Left lung (tissue), 14 donors: ENCODE measurements at places on chromosomes 2 and 18. TPM values are rescaled to one million over a fixed set of nuclear protein-coding genes. Genes with fewer than 3 reads are reported as not detected.

Gene BOK
- 34.9 TPM for total RNA-seq

DNA sequence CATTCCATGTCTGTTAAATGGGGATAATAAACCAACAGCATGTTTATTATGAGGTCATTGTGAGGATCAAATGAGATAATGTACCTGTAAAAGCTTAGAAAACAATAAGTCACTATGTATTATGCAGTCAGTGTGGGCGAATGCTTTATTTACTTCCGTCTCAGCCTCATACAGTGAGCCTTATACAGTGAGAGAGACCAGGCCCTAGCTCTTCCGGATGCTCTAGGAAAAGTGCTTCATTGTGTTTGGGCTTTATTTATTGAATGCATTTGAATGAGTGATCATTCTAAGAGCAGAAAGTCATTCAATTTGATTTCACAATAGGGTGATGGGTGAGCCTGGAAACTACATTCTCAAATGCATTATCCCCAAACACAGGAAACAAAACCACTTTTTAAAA lies 603.9 kb upstream of the FANCL start:
- no peak for DNase-seq
- H3K4me1 ChIP-seq, result no peaks in the 10 kb centered on the region
- H3K27me3 ChIP-seq, result no peaks in the 10 kb centered on the region
- H3K36me3 ChIP-seq, result no peaks in the 10 kb centered on the region

DNA sequence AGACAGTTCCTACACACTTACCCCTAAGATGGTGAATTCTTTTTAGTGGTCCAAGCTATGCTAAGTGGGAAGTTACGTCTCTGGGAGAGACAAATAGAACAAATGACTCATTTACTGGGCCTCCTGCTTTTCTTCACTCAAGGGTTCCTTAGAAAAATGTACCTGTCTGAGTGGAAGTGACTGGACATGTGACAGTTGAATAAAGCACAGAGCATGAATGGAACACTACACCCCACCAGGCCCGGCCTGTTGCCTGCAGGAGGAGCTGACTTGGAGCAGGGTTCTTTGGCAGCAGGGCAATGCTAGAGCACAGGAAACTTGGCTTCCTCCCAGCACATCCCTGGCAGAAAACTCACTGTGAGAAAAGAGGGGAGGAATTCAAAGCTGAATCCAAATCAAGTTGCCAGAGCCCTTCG lies 451.0 kb upstream of the SETBP1 start:
- H3K27ac ChIP-seq, result no peak overlapping the region
- no peaks in the 10 kb centered on the region for H3K27me3 ChIP-seq
- no peaks in the 10 kb centered on the region for H3K36me3 ChIP-seq
- peak; percentile 51 for DNase-seq
- no peak overlapping the region for H3K4me3 ChIP-seq

DNA sequence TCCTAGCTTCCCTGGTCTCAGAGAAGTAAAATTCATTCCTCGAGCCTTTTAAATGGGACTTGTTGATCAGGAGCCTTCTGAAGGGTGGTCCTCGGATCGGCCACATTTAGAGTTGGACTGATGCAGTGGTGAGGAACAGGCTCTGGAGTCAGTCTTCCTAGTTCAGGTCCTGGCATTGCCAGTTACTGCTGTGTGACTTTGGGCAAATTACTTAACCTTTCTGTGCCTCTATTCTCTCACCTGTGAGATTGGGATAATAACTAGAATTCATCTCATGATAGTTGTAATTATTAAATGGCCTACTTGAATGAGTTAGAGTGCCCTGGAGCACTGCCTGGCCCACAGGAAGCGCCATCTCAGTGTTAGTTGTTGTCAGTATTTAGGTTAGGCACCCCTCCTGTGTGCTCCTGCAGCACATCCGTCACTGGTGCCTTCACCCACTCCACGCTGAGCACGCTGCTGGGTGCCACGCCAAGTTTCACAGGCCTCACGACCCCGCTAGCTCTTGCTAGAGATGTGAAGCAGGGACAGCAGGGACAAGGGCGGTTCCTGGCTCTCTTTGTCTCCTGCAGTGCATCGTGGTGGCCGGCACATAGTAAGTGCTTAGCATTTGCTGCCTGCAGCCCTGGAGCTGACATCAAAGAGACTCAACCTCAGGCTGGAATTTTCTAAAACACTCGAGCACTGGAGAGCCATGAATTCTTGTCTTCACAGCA lies 122.9 kb downstream of the FAM210A start:
- no peak overlapping the region for H3K27ac ChIP-seq
- no peaks in the 10 kb centered on the region for H3K27me3 ChIP-seq
- no peak overlapping the region for H3K4me3 ChIP-seq
- no peaks in the 10 kb centered on the region for H3K36me3 ChIP-seq

DNA sequence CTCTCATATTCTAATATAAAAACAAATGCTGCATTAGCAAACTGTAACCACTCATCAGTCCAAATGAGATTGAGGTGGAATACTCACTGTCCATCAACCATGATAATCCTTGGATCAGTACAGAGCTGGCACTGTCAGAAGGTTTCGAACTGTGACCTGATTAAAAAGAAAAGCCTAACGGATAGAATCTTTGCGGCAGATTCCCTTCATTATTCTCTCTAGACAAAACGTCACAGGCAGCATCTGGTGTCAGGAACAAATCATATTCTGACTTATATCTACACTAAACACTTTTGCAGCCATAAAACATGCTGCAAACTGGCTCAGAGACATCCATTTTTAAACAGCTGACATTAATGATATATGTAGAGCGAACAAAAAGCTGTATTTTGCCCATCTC lies 677.7 kb upstream of the NXPH2 start:
- no peak overlapping the region for H3K27ac ChIP-seq
- no peak overlapping the region for H3K4me3 ChIP-seq
- no peaks in the 10 kb centered on the region for H3K4me1 ChIP-seq
- no peaks in the 10 kb centered on the region for H3K36me3 ChIP-seq
